ENCODE measurements at places on chromosomes 11 and 22.

- DNase-seq = no peak
These were observed 11.0 kb downstream of the TEAD1 start for GRCh38 chr11:12685229-12685628.

GRCh38 chr11:13837286-13837685 lies 125.2 kb upstream of the SPON1 start:
- DNase-seq = peak; percentile 90

- DNase-seq = peak; percentile 21
These were observed 68.0 kb downstream of the RSF1 start for GRCh38 chr11:77752516-77752915.

DNA sequence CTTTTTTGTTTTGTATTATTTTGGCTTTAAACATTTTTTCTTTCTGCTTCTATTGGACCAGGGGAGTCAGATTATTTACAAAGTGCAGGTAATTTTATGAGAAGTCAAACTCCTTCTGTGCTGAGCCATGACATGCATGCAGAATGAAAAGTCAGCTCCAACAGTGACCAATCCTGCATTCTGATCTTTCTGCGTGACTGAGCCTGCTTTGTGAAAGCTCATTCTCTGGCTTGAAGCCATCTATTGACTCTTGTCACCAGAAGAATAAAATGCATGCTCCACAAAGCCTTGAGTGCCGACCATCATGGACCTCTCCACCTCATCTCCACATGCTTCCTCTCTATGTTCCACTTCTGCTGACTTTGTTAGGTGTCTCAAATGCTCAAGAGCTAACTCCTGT lies 50.2 kb downstream of the MIAT start:
- DNase-seq = no peak

GRCh38 chr11:116353589-116353988 lies 419.2 kb downstream of the BUD13 start:
- DNase-seq = no peak

- no peak for DNase-seq
These were observed 7.1 kb upstream of the PEX26 start for GRCh38 chr22:18070556-18071306.
